ENCODE measurements at places on chromosomes 13 and 19.

DNA sequence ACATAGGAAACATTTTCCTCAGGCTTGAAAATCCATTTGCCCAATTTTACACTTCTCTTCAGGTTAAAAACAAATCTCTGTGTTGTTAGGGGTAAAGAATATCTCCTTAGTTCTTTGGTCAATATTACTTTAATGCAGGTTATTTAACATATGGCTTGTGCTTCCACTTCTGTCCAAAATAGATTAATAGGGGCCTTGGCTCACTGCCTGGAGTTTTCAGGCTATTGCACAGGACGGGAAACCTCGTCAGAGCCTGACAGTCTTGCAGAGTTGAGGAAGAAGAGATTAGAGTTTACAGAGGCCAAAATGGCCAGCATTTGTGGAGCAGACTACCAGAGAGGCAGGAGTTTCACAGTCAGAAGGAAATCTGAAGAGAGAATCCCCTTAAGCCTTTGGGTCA, 863.9 kb upstream of the GPC6 start:
- no peak for DNase-seq

- DNase-seq: no peak
Measured at GRCh38 chr19:7528192-7528519, 5.7 kb downstream of the MCOLN1 start.

- no peak for DNase-seq
Measured at GRCh38 chr13:59755632-59756290, 408.0 kb downstream of the DIAPH3 start.

DNA sequence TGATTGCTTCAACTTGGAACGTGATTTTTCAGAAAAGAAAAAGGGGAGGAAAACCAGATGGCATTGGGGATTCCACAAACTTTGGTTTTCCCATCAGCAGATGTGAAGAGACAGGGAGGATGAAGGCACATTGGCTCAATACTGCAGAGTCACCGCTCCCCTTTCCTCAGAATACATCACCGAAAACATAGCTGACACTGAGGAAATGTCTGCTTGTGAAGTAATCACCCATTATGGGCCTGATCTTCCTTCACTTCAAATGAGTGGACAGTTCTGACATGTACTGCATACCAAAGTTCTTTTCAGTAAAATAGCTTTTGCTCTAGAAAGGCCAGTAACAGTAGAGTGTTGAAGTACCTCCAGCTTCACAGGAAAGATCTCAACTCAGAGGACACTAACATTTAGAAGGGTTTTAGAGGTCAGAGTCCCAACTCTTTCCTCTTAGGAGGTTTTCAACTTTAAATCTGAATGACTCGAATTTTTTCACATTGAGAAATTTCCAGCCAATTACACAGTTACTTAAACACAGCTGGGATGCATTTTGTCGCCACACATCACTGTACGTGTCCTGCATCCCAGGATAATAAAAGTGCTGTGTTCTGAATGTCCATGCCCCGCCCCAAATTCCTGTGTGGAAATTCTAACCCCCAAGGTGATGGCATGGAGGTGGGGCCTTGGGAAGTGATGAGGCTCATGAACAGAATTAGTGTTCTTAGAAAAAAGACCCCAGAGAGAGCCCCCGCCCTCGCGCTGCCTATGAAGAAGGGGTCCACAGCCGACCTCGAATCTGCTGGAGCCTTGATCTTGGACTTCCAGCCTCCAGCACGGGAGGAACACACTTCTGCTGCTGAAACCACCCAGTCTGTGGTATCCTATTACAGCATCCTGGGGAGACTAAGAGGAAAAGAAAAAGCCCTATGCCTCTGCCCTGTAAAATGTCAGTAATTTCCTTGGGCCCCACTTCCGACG, 77.7 kb downstream of the COL4A1 start:
- no peak for DNase-seq

GRCh38 chr19:861756-862580, 2.5 kb downstream of the CFD start:
- DNase-seq: no peak

GRCh38 chr13:95492044-95492801, 60.3 kb upstream of the CLDN10 start:
- no peak for DNase-seq

GRCh38 chr13:43074824-43075510, 51.6 kb downstream of the DNAJC15 start:
- DNase-seq: no peak

- DNase-seq: no peak
Measured at GRCh38 chr13:37294472-37294871, 189.0 kb upstream of the CSNK1A1L start.

- DNase-seq: no peak
Measured at GRCh38 chr13:95234242-95234641, 67.0 kb downstream of the ABCC4 start.

DNA sequence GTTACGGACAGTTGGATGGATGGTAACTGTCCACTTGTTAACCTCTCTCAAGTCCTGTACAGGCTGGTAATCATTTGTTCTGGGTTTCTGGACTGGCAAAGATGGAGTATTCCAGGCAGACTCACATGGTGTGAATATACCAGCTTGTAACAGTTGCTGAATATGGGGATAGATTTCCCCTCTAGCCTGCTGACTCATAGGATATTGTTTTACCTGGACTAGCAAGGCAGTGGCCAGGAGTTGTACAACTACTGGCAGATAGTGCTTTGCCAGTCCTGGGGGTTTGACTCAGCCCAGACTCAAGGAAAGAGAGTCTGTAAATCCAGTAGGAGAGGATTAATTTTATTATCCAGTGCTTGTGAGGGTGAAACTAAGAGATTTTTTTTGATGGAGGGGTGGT, 74.0 kb downstream of the ZNF100 start:
- no peak for DNase-seq

- DNase-seq: peak; percentile 26
Measured at GRCh38 chr19:58150328-58150921, at the start of gene ZNF329. TSS of gene ZNF329 (minus strand) at chr19:58150789. CDS start at chr19:58129503, 21,286 bp downstream.

- no peak for DNase-seq
Measured at GRCh38 chr19:16180611-16181010, 4.6 kb upstream of the FAM32A start.

GRCh38 chr19:8302357-8302691, 5.8 kb downstream of the CD320 start:
- no peak for DNase-seq

DNA sequence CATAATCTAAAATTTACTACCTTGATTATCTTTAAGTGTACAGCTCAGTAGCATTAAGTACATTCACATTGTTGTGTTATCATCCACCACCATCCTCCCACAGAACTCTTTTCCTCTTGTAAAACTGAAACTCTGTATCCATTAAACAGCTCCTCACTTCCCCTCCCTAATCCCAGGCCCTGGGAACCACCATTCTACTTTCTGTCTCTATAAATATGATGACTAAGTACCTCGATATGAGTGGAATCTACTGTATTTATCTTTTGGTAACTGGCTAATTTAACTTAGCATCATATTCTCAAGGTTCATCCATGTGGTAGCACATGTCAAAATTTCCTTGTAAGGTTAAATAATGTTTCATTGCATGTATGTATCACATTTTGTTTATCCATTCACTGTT, 49.0 kb upstream of the POMP start:
- no peak for DNase-seq

DNA sequence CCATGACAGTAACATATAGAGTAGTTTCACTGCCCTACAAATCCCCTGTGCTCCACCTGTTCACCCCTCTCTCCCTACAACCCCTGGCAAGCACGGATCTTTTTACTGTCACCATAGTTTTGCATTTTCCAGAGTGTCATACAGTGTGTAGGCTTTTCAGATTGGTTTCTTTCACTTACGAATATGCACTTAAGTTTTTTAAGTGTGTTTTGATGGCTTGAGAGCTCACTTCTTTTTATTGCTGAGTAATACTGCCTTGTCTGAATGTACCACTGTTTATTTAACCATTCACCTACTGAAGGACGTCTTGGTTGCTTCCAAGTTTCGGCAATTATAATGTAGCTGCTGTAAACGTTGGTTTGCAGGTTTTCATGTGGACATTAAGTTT, 175.1 kb downstream of the ITGBL1 start:
- DNase-seq: no peak

- DNase-seq: no peak
Measured at GRCh38 chr19:5593343-5594255, 25.8 kb upstream of the TINCR start.

GRCh38 chr19:3673506-3674439, 26.5 kb downstream of the PIP5K1C start:
- no peak for DNase-seq

DNA sequence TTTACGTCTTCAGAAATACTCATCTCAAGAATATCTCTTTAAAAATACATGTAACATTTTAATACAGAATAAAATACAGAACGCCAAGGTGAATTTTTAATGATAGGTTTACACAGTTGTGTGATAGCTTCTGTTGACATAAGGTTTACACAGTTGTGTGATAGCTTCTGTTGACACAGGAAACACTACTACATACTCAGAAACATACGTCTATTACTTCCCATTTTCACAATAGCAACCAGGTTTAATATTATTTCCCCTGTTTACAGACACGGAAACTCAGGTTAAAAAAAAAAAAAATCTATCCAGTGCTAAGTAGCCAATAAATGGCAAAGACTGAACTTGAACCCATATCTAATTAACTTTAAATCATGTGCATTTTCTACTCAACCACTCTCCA, 571.2 kb downstream of the LIG4 start:
- DNase-seq: no peak

DNA sequence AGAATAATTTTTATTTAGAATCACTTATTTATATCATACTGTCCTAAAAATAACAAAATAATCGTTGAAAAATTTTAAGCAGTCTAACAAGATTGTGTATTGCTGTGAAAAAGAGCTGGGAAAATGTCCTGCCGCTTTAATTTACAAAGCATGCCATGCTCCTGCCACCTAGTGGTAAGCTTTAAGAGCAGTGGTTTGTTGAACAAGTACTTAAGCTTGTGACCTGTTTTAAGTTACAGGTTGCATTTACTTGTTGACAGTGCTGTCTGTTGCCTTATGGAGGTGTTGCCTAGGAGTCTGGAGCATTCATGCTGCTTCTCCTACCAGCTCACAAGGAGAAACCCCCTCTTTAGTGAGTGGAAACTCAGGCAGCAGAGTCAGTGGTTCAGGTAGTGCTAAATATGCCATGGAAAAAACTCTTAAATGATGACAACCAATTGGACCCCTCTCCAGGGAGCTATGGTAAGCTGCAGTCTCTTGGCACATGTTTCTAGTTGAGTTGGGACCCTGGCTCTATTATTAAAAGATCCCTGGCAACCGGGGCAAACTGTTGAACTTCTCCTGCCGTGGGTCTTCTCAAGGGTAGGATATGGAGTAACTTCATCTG, 68.4 kb downstream of the SPATA13 start:
- DNase-seq: peak; percentile 44

GRCh38 chr19:3480383-3481091, at the start of gene SMIM24:
TSS of gene SMIM24 (minus strand) at chr19:3480525. CDS start at chr19:3480463, 62 bp downstream.
- DNase-seq: no peak

- no peak for DNase-seq
Measured at GRCh38 chr19:54916822-54917221, 10.9 kb downstream of the NCR1 start.

DNA sequence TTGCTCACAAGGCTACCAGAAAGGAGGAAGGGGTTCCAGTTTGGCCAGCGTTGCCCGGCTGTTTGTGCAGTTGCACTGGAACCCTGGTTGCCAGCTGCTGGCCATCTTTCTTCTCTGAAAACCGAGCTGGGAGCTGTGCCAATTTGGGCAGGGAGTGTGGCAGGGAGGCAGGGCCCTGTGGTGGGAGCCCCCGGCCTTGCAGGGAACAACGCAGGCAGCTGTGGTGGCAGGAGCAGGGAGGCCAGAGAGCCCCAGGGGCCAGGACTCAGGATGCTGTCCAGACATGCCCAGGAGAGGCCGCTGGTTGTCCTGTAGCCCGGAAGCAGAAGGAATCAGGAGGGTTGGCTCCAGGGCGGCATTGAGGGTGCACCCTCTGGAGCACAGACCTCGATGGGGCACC, 4.8 kb downstream of the KMT5C start:
- DNase-seq: no peak

DNA sequence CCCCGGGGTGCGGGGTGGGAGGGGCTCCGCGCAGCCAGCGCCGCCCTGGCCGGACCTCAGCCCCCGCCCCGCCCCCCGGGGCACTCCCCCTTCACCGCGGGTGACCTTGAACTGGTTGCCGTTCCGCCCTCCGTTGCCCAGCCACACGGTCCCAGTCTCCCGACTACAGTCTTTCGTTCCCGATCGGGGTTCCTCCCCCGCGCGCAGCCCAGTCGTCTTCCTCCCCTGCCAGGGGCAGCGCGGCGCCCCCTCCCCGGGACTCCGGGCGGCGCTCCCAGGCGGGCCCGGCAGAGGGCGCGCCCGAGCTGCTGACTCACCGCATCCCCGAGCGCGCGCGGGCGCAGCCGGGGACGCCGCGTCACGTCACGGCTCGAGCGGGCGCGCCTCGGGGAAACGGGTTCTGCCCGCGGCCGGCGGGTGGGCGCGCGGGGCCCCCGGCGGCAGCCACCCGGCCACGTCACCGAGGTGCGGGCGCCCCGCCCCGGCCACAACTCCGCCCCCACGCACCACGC, 459 bp downstream of the MIDN start:
- no peak for DNase-seq

DNA sequence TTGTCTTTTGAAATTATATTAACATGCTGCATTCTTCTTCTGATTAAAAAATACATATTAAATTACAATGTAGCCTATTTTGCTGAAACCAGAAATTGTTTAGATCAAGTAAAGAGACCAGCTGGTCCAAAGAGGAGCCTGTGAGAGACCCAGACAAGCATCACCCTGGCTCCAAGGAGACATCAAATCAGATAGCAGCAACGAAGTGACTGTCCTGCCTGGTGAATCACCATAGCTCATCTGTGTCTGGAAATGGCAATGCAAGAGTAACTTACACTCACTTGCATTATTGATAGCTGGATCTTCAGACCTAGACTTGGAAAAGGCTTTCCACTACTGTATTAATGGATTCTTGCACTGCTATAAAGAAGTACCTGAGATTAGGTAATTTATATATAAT, 169.1 kb downstream of the KCTD12 start:
- no peak for DNase-seq

DNA sequence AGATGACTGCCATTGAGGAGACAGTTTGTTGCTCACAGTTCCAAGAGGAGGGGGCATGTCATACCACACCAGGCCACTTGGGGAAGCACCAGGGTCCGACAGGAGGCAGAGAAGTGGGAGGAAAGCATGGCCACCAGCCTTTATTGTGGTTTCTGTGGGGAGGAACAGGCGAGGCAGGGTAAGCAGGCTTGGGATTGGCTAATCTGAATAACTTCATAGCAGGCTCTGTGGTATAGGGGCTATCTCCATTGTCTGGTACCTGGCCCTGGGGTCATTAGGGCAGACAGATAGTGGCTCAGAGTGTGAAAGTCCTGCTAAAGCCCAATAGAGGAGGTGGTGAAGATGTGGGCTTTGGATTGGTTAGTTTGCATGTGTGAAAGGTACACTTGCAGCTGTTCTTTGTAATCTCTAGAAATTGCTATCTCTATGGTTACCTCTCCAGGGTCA, 35.5 kb downstream of the CBY2 start:
- DNase-seq: no peak

DNA sequence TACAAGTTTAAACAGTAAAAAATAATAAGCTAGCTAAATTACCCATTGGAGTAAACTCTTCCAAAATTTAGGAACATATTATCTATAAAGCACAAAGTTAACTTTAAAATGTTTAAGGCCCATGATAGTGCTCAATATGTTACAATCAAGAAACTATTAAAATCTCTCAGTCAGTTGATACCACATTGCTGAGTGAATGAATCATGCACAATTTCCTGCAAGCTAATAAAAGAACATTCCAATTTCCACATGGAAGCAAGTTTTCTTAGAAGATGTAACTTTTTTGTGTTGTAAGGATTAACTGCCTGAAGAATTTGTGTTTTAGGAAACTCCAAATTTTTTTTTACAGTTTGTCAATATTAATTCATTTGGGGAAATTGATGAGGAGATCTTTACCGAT, 666.6 kb downstream of the SLITRK1 start:
- DNase-seq: no peak

- no peak for DNase-seq
Measured at GRCh38 chr19:23259961-23260360, 9.8 kb upstream of the ZNF724 start.
